ENCODE measurements at places on chromosomes 4 and X.

- DNase-seq, result no peak
Observed at GRCh38 chrX:8679550-8679949, 52.4 kb downstream of the ANOS1 start.

DNA sequence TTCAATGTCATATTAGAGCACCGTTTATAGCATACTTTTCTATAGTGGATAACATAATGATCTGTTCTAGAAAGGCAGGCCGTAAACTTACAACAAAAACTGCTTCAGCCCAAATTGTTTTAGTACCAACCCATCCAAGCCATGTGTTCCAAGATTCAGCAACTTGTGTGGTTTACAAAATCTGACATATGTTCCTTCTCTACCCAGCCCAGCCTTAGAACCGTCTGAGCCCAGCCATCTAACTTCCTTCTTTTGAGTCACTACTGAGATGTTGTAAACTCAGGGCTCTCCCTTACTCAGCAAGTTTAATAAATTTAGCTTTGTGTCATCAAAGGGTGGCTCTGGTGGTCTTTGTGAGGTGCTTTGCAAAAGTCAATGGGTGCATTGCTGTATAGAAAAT lies 32.4 kb upstream of the REPS2 start:
- no peak for DNase-seq

DNA sequence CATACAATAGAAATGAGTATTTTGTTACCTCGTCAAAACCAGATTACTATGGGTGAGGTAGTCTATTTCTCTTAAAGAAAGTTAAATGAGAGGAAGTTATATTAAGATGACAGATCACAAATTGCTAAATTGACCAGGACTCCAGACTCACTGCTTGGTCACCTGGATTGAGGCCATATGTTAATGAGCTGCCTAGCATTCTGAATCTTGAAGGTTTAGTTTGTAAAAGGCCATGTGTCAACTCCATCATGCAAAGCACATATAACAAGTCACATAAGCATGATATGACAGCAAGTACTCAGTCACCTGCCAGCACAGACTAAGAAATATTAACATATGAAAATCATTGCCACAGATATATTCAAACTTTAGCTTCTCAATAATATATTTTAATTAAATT lies 72.6 kb downstream of the EPHA5 start:
- DNase-seq, result no peak

GRCh38 chr4:128582427-128582870 lies 227.1 kb upstream of the JADE1 start:
- DNase-seq, result no peak

- DNase-seq, result no peak
Observed at GRCh38 chr4:1501754-1502500, 95.7 kb upstream of the NKX1-1 start.

GRCh38 chr4:105966051-105966450 lies 70.8 kb downstream of the NPNT start:
- DNase-seq, result no peak

DNA sequence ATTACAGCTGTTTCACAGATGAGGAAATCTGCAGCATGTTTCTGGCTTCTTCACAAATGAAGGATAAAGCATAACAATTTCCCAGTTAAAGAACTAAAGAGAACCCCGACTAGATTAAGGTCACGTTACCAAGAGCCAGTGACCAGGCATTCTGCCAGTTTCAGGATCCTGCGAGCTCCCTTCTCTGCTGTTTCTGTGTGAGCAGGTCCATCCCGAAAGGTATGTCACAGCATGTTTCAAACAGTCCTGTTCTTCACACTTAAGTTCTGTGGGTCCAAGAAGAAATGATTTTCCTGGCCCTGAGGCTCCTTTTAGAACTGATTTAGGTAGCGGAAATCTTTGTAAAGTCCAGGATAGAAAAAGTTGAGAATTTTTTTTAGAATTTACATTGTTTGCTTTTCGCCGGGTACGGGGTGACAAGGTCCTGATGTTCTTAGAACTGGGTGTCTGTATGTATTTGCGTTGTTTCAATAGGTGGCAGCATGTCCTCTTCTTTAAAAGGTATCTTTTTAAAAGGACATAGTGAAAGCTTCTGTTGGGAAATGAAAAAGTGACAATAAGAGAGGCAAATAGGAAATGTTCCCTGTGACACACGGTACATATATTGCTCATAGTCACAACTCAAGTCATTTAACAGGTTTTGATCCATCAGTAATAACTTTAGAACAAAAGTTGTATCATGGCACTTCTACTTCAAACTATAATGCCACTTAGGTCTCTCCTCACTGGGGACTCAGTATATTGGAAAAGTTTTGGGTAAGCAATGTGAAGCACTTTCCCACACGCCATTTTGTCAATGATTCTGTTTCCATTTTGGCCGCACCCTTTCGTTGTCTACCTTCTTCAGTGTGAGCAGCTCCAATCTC lies 18.4 kb downstream of the IL21 start:
- DNase-seq, result no peak

DNA sequence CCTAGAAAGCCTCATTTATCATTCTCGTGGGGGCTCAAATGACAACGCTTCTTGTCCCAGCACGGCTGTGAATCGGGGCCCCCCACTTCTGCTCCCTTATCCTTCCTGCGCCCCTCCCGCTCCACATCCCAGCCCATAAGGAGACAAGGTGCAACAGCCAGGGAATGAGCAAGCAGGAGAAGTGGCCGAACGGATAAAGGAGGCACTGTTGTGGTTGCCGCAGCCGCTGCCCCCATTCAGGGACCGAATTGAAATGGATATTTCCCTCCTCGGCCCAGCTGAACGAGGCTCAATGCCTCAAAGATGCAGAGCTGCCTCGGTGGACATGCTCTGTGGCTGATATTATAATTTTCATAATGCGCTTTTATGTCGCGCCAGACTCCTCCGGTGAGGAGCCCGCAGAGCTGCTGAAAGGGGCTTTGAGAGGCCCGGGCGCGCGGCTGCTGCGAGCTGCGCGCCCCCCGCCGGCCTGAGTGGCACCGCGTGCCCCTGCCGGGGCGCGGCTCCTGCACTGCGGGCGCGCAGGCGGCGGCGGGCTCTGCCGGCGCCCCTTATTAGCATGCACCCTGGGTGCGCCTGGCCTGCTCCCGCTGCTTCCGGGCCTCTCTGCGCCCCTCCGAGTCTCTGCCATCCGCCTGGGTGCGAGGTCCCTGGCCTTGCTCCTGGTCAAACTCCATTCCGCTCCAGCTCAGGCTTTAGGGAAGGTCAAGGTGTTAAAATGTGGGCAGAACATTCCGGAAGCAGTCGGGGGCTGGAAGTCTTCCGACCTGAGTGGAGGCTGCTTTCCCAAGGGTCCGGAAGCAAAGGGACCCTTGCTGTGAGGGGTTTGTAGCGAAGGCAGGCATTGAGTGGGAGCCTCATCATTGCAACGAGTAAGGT lies 68.2 kb upstream of the TMEM33 start:
- DNase-seq, result no peak

GRCh38 chrX:135556055-135556454 lies 35.6 kb downstream of the INTS6L start:
- DNase-seq, result no peak

GRCh38 chrX:136778916-136779315 lies 1.8 kb downstream of the ARHGEF6 start:
- no peak for DNase-seq

All from CD4-positive, alpha-beta memory T cell (primary cell).